ENCODE measurements at places on chromosomes 1 and 21.
A peak's percentile ranks its signal among the peaks of the same experiment; 100 is the strongest.

DNA sequence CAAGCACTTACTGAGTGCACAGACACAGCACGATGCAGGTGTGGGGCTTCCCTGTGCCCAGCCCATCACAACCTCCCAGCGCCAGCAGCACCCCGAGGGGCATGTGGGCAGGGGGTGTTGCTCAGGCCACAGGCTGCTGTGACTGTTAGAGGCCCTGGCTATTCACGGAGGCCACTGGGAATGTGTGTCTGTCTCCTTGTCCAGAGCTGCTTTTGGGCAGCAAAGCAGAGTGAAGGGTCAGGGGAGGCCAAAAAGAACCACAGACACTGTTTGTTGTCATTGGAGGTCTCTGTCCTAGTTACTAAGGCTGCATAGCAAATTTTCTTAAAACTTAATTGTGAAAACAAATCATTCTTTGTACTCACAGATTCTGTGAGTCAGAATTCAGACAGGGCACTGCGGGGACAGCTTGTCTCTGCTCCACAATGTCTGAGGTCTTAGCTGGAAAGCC, 49.6 kb downstream of the TNFRSF8 start:
- DNase-seq, result no peak

GRCh38 chr1:208601561-208601960, 357.4 kb upstream of the PLXNA2 start:
- no peak for DNase-seq

DNA sequence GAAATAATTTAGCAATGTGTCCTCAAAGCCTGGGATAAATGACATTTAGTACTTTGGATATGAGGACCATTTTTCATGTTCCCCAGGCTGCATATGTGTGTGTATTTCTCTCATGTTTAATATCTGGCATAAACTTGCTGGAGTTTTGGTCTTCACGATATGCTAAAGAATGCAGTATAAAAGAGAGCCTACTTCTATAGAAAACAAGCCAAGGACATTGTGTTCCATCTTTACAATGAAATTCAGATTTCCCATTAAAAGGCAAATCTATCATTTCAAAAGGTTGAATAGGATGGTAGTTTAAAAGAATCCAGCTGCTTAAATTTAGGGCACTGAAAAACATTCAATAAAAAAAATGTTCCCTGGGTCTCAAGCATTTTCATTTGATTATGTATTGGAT, 169.0 kb upstream of the C1orf105 start:
- no peak for DNase-seq

DNA sequence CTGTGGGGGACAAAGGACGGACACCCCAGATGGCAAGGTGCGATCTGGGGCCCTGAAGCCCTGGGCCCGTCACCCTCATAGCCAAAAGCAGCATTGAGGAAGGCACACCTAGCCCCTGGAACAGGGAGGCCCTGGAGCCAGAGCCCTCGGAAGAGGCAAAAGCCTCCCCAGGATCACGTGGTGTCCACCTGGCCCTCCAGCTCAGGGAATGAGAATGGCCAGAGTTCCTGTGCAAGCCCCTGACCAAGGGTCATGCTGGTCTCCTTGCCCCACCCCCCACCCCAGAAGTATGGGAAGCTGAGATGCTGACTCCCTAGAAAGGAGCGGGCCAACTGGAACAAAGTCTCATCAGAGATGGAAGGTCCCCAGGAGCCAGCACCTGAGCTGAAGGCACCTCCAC, 1.0 kb upstream of the PDZK1IP1 start:
- DNase-seq, result no peak

- DNase-seq, result peak; percentile 63
Observed at GRCh38 chr1:7042322-7043190, 257.3 kb downstream of the CAMTA1 start.

DNA sequence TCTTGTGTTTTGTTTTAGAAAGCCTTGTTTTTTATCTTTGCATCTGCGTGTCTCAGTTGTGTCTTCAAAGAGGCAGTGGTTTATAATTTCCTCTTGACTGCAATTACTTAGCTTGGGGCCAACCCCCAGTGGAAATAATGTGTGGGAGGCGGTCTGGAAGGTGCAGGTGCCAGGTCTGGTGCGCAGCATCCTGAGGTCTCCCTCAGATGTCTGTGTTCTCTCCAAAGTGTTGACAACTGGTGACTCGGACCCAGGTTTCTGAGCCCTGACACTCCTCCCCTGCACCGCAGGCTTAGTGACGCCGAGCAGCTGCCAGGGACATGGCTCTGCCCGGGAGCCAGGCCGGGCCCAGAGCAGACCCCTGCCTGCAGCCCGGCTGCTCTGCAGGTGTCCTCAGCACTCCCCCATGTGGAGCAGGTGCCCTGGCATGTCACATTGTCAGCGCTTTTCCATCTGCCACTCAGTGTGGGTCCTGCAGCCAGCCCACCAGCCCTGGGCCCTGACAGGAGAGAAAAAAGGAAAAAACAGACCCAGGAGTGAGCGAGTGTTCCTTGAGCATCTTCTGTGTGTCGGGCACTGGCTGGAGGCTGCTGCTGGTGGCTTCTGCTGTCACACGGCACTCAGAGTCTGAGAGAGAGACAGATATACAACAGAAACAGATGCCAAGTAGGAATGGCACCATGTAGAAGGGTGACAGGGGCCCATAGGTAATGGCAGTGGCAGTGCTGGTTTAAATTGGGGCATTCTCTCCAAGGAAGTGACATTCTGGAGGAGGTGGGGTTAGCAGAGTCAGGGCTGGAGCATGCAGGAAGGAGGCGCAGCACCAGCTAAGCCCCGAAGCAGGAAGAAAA, 24.8 kb upstream of the SELENON start:
- no peak for DNase-seq

GRCh38 chr1:106879538-106879937, 176.9 kb upstream of the PRMT6 start:
- no peak for DNase-seq

DNA sequence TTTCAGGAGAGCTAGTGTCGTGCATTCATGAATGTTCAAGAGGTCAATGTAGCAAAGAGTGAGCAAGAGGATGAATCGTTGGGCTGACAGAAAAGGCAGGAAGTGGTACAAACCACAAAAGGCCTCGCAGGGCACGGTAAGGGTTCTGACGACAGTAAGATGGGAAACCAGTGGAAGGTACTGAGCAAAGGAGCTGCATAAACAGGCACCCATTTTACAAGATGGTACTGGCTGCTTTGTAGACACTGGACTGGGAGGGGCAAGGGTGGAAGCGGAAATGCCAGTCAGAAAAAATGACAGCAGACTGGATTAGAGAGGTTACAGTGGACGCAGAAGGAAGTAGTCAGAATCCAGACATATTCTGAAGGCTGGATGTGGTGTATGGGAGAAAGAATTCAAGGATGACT, 123.5 kb downstream of the PTPN14 start:
- DNase-seq, result peak; percentile 59

- no peak for DNase-seq
Observed at GRCh38 chr1:60867782-60868181, 214.6 kb upstream of the NFIA start.

DNA sequence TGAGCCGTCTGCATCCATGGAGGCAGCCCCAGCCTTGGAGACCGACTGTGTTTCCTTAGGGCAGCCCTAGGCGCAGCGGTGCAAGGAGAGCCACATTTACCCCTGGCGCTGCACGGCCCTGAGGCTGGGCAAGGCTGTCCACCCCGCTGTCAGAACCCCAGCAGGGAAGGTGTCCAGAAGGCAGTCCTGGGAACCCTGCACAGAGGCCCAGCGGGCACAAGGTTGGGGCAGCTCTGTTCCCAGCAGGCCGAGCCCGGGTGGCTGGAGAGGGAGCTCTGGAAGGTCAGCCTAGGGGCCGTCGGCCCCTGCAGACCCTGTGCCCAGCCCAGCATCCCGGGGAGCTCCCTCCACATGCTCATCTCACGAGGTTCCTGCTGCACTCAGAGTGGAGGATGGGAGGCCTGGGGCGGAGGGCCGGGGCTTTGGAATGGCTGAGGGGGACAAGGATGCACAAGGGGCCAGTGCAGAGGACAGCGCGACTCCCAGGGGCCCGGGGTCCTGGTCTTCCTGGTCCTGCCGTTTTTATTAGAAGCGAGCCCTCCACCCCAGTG, 19.9 kb upstream of the SAMD11 start:
- no peak for DNase-seq

GRCh38 chr1:204468206-204468605, 26.4 kb downstream of the PIK3C2B start:
- no peak for DNase-seq

DNA sequence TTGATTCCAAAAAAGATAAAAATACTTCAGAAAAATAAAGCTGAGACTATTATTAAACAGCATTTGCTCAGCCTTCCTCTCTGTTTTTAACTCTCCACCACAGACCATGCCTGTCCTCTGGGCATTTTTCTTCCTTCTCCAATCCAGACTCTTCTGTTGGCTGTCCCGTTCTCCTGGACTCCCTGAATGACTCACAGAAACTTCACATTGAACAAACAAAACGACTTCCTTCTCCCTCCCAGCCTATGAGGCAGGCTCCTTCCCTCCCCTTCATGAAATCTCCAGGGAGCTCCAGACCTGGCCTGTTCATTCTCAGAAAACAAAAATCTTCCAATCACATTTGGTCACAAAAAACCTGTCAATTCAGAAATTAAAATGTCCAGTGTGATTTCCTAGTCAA, 421.3 kb downstream of the NPHP4 start:
- no peak for DNase-seq

GRCh38 chr1:116003823-116004222, 27.5 kb downstream of the SLC22A15 start:
- no peak for DNase-seq

- no peak for DNase-seq
Observed at GRCh38 chr1:11413986-11414391, 65.0 kb upstream of the DISP3 start.

DNA sequence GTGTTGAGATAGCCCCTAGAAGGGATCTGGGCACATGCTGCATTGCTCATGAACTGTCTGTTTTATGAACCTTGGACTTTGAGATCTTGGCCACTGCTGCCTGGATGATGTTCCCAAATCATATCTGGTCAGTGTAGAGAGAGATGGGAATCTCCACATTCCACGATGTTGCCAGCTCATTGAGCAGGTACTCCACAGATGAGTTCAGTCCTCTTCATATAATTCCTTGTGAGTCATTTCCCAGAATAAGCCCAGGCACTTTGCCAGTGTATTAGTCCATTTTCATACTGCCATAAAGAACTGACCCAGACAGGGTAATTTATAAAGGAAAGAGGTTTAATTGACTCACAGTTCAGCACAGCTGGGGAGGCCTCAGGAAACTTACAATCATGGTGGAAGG, 254.0 kb upstream of the RUNX1 start:
- peak; percentile 54 for DNase-seq

DNA sequence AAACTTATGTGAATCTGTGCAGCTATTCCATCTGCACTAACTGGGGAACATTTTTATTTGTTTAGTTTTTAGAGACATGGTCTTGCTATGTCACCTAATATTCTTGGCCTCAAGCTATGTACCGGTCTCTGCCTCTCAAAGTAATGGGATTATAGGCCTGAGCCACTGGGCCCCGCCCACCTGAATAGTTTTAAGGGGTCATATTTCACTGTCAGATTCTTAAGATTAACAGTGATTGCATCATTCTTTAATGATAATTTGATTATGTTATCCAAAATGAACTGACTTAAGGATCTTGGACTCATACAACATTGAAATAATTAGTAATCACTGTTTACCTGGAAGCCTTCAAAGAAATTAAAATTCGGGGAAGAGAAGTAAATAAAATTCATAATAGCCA, 12.6 kb upstream of the KLF18 start:
- DNase-seq, result no peak

- DNase-seq, result no peak
Observed at GRCh38 chr1:203992440-203992839, 80.5 kb upstream of the SOX13 start.

DNA sequence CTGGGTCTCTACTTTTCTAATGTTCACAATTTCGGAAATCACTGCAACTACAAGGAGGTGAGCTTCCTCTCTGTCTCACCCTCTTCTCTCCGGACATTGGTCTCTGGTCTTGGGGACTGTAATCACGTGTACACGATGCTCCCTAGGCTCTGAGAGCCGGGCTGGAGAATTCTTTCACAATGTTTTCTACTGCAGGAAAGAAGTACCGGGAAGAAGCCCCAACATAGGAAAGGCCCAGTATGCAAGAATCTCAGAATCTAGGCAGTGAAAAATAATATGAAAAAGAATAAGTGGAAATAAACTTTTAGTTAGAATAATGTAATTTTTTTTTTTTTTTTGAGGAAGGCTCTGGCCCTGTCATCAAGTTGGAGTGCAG, 13.5 kb upstream of the HJV start:
- DNase-seq, result peak; percentile 28

DNA sequence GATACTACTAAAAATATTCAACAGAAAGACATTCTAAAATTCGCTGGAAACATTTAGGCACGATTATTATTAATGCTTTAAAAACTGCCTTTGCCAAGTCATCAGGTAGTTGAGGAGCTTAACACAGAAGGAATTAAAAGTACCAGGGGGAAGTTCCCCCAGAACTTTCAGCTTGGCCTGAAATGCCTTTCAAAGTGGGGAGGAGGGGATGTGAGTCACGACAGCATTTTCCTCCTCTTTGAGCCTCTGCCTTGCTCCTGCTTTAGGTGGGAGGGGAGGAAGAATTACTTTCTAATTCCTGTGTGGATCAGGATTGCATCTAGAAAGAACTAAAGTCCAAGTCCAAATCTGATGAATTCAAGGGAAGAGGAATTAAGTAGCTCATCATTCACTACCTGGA, 183.7 kb downstream of the CLIC6 start:
- DNase-seq, result no peak

GRCh38 chr1:9100471-9101043, 28.3 kb downstream of the GPR157 start:
- no peak for DNase-seq

- no peak for DNase-seq
Observed at GRCh38 chr1:235806123-235806522, 60.6 kb downstream of the LYST start.

DNA sequence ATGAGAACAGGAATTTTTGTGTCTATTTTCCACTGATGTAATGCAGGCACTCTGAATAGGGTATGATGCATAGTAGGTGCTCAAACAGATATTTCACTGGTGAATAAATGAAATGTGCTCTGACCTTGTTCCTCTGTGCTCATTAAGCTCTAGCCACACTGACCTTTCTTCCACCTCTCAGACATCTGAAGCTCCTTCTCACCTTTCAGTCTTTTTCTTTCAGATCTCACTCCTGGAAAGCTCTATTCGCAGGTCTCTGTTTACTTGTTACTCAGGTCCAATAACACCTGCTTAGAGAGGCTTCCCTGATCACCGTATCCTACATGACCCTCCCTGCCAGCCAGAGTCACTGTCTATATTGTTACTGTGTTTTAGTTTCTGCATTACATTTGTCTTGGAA, 59.2 kb upstream of the IVNS1ABP start:
- no peak for DNase-seq
